ENCODE measurements at places on chromosomes 1 and 21.

- no peak for DNase-seq
Observed at GRCh38 chr1:7264101-7264500, 478.8 kb downstream of the CAMTA1 start.

DNA sequence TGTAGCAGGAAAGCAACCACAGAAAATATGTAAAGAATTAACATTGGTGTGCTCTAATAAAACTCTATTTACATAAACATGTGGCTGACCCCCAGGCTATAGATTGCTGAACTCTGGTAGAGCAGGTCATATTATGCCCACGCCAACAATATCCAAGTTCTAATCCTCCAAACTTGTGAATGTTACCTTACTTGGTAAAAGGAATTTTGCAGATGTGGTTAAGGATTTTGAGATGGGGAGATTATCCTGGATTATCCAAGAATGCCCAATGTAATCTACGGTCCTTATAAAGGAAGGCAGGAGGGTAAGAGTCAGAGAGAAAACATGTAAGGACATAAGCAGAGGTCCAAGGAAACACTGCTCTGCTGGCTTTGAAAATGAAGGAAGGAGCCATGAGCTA lies 201.0 kb downstream of the USH2A start:
- no peak for DNase-seq

DNA sequence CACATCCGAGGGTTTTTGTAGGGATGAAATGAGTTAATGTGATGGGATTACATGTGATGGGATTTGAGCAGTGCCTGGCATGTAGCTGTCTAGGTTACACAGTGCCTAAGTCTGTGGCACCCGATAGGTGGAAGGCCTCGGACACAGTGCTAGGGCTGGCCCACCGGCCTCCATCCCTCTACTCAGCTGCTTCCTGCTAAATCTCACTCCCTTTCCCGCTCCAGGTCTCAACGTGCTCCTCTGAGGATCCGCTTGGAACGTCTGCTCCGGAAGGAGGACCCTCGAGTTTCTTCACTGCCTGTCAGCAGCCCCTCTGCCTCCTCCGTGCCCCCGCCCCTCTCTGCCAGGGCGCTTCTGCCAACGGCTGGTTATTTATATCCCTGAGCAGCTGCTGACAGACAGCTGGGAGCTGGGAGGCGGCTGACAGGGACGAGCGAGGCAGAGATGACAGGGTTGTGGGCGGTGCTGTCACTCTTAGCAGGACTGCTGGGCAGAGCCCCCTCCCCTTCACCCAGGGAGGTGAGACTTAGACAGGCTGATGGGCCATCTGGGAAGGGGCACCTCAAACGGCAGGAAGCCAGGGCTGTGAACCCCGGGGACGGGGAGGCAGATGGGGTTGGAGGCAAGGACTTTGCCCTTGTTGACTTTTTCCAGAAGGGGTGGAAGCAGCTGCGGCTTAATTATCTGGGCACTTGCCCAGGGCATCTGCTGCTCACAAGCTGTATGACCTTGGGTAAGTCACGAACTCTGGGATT lies 26.6 kb upstream of the LRRN2 start:
- DNase-seq, result no peak

DNA sequence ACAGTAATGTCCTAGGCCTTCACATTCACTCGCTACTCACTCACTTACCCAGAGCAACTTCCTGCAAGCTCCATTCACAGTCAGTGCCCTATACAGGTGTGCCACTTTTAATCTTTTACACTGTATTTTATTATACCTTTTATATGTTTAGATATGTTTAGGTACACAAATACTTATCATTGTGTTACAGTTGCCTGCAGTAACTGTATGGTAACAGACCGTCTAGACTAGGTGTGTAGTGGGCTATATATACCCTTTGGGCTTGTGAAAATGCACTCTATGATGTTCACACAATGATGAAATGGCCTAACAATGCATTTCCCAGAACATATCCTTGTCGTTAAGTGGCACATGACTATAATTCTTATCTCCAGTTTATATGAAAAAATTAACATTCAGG lies 204.5 kb upstream of the HMCN1 start:
- DNase-seq, result no peak

DNA sequence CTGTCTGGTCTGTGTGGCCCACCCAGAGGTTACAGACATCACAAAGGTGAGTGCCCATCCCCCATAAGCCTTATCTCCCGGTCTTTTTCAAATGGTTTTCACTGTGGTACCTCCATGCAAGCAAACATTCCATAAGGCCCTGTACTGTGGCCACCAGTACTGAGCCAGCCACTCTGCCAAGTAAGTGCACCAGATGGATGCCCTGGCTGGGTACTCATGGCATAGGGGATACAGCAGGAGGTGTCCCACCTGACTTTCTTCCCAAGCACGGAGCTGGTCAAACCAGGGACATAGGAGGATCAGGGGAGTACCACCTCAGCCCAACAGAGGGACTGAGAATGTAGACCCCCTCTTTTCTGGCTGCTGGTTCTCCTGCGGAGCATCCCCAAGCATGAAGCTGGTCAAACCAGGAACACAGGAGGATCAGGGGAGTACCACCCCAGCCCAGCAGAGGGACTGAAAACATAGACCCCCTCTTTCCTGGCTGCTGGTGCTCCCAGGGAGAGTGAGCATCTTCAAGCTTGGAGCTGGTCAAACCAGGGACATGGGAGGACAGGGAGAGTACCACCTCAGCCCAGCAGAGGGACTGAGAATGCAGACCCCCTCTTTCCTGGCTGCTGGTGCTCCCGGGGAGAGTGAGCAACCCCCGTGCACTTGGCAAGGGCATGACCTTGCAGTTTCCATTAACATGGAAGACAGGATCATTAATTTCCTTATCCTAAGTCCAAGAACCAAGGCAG lies 81.8 kb upstream of the KLHDC7A start:
- no peak for DNase-seq

DNA sequence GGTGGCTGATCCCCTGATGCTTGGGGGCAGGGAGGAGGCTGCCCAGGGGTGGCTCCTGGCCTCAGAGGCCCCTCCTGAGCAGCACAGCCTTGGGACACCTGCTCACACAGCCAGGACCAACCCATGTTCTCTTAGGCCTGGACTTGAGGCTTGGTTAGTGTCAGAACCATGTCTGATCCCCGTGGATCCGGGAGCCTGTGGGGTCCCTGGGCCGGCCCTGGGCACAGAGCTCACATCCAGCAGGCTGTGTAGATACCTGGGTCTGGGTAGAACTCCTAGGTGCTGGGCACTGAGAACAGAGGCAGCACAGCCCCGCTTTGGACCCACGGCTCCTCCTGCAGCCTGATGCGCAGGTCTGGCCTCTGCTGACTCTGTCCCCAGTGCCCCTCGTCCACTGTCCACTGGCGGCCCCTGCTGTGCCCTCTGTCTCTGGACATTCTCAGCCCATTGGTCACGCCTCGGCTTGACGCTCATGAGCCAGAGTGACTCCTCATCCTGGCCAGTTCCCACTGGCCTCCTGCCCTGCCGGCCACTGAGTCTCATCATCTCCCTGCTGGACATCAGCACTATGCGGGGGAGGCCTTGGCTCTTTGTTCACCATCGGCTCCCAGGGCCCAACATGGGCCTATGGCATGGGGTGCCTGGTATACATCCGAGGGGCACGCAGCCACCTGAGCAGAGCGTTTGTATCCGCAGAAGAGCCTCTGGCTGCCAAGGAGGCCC lies 70.2 kb downstream of the TRIM11 start:
- no peak for DNase-seq

DNA sequence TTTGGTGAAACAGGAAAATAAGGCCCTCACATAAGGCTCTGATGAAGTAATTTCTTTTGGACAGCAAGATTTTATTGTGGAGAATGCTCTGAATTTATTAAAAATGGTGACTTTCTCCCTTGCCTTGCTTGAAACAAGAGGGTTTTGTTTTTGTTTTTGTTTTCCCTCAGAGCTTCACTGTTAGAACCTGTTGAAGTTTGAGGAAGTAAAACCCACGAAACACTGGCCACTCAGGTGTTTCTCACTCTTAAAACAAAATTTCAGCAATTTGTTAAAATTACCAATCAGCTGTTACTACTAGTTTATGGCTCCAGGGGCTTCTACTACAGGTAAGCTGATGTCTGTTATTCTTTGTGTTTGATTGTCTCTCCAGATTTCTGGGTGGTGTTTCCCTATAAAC lies 112.6 kb upstream of the B3GALT2 start:
- DNase-seq, result no peak

GRCh38 chr1:203265541-203265940 lies 36.1 kb upstream of the CHIT1 start:
- no peak for DNase-seq

DNA sequence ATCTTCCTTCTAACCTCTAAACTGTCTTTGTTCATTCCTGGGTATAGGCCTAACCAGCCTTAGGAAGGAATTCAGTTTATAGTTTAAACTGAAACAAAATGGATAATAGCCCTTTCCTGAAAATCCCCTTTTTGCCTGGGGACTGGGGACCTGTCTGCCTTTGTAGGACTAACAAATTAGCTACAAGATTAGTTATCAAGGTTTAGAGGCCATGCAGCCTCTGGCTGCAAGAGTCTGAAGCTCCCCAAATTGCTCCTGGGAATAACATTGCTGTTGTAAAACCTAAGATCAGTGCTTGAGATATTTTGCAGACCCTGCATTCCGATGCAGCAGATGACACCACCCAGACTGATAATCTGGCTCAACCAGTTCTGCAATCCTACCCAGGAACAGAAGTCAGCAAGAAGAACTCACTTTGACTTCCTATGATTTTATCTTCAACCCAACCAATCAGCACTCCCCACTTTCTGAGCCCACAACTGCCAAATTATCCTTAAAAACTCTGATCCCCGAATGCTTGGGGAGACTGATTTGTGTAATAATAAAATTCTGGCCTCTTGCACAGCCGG lies 96.6 kb upstream of the ETV3 start:
- DNase-seq, result no peak

GRCh38 chr1:54218883-54219687 lies 19.1 kb downstream of the MRPL37 start:
- no peak for DNase-seq

- DNase-seq, result no peak
Observed at GRCh38 chr1:106831511-106831910, 225.0 kb upstream of the PRMT6 start.

GRCh38 chr1:247540581-247540980 lies 4.3 kb upstream of the OR2C3 start:
- DNase-seq, result no peak

DNA sequence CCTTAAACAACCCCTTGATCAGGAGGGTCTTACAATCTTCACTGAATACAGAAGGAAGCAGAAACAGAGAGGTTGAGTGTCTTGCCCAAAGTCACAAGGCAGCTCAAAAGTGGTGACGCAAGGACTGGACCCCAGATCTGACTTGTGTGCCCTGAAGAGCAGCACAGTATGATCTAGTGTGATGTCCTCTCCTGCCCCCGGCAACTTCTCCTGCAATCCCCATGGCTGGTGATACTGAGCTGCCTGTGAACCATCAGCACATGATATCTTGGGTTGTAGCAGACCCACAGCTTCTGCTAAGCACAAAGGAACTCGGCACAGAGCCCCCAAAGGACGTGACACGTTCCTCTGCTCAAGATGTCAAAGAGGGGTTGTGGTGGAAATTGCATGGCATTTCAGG lies 51.2 kb upstream of the EDN2 start:
- no peak for DNase-seq

- peak; percentile 11 for DNase-seq
Observed at GRCh38 chr1:41333146-41333784, 28.0 kb upstream of the FOXO6 start.

DNA sequence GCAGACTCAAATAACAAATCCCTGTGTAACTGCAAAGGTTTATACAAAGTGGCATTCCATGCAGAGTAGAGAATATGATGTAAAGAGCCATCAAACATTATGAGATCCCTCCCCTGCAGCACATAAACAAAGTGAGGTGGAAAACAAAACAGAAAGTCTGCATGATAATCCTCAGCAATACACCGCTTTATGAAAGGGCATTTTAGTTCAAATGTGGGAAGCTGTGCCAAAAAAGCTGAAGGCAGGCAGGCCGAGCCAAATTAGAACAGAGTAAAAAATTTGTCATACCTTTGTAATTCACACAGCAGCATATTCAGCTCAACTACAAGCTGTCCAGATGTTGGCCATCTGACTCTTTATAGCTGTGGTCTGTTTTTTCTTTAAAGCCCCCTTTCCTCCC lies 113.5 kb downstream of the LHX9 start:
- DNase-seq, result no peak

DNA sequence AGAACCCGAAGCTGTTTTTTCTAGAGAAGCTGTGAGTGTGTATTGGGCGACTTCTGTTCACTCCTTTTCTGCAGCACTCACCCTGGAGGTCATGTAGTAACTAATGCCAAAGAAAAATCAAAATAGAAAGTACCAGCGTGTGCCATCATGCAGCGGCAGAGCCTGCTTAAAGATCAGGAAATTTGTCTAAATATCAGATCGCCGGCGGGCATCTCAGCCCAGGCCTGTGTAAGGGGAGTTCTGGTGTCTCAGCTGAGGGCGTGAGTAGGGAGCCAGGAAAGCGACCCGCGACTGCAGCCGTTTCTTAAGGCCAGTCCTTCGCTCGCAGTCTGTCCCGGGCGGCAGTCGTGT lies 768 bp downstream of the EDARADD start:
- no peak for DNase-seq

GRCh38 chr21:14448784-14449183 lies 65.8 kb upstream of the HSPA13 start:
- no peak for DNase-seq

GRCh38 chr1:93770640-93771039 lies 89.0 kb upstream of the BCAR3 start:
- DNase-seq, result no peak

GRCh38 chr1:31373056-31373896 lies at the start of gene FABP3:
Gene FABP3 (minus strand): TSS chr1:31373076. CDS start chr1:31373014, 62 bp downstream.
- no peak for DNase-seq

DNA sequence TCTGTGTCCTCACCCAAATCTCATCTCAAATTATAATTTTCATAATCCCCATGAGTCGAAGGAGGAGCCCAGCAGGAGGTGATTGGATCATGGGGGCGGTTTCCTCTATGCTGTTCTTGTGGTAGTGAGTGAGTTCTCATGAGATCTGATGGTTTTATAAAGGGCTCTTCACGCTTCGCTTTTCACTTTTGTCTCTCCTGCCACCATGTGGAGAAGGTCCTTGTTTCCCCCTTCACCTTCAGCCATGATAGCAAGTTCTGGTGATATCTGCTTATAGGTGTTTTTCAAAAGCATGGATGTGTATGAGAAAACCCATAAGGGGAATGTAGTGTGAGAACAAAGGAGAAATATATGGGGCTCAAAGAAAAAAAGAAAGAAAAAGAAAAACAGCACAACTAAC lies 405.9 kb upstream of the RGS18 start:
- DNase-seq, result no peak

Measured in stimulated activated CD4-positive, alpha-beta T cell treated with anti-CD3 and anti-CD28 coated beads, Interleukin-2, amount 100 ng/mL, for 48 hours (primary cell).